Renal cortex interstitium (tissue), 15 donors: ENCODE measurements at places on chromosomes 5 and 9.

GRCh38 chr5:67774267-67774552 lies 441.3 kb upstream of the PIK3R1 start:
- no peak for DNase-seq

- DNase-seq: no peak
These were observed 87.6 kb downstream of the SEMA6A start for GRCh38 chr5:116487045-116487444.

DNA sequence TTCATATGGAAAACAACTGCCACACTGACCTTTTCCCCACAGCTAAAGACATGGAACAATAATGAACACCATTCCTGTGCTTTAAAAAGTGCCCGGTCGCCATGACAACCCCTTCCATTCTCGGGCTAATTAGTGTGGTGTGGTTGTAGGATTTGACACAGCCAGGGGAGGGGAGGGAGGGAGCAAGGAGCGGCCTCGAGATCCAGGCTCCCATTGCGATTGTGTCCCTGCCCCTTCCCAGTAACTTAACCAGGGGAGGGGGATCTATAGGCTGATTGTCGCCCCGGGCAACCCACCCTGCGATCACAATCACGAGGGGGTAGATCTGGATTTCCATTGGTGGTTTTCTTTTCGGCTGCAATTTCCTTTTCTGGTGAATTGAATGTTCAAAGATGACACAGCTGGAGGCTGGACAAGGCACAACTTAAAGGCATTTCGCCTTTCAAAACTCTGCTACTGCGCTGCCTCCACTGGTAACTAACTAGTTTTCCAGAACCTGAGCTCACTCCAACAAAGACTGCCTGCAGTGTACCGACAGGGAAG lies 96.7 kb upstream of the RETREG1 start:
- no peak for DNase-seq

- DNase-seq: no peak
These were observed 494 bp upstream of the DOCK2 start for GRCh38 chr5:169636477-169637084.

GRCh38 chr5:136631186-136631585 lies 265.8 kb upstream of the TRPC7 start:
- no peak for DNase-seq

DNA sequence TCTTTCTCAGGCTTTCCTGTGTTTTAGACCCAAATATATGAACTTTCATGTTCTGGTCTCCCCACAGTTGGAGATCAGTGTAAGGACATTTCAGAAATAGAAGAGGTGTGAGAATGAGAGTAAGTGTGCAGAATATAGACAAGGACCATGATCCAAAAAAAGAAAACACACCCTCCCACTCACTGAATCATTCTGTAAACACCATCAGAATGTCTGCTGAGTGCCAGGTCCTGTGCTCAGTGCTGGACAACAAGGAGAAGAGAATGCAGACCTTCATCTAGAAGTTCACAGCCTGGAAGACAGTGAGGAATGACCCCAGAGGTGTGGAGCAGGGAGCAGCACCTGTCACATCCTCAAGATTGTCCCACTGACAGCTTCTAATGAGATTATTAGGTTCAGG lies 19.1 kb upstream of the SH3RF2 start:
- DNase-seq: no peak

DNA sequence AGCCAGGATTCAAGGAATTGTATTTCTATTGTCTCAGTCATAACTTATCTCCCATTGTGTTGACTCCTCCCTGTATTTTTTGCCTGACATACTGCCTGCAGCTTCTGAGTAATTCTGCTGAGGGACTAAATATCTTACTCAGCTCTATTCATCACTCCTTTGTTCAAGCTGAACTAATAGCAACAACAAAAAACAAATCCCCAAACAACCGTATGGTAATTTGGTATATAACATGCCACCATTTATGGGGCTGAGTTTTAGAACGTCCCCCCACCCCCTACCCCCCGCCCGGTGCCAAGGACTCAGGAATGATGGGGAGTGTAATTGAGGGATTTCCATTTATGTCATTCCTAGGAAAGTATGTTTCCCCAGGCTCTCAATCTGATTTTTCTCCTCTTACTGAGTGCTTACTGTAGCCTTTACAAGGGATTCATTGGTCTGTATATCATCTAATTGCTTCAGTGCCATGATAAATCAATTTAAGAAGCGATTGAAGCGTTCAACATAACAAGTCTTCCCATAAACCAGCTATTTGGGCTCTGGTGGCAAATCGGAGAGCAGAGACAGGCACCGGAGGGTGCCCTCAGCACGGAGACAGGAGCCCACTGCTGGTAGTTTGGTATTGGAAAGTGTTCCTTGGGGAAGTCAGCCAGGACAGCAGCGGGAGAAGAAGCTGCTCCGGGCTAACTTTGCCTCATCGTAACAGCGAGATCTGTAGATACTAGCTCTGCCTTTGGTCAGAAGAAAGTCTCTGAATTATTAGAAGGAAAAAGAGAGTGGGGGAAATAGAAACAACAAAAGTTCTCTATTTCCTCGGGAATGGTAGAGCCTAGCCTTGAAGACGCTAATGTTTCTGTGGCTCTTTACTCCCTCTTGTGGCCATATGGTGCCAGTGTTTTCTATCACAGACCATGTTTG lies 40.7 kb upstream of the HSD17B4 start:
- peak; percentile 81 for DNase-seq

GRCh38 chr9:33124046-33124445 lies 43.1 kb downstream of the B4GALT1 start:
- no peak for DNase-seq

GRCh38 chr9:97987487-97987886 lies 4.3 kb downstream of the ANP32B start:
- no peak for DNase-seq

DNA sequence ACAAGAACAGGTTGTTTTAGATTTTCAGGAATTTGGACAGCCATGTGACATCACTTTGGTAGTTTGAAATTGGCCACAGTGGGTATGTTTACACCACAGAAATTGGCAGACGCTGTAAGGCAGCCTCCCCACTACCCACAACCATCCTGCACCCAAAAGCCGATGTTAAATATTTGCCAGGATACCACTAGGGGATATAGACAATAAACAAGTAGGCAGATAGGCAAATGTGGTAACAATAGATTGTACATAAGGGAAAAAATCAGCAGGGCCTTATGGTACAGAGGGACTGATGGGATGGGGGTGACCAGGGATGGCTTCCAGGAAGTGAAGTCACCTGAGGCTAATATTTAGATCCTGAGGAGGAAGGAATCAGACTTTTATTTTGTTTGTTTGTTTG lies 31.1 kb upstream of the DUSP1 start:
- no peak for DNase-seq

- DNase-seq: no peak
These were observed 57.6 kb downstream of the TMOD1 start for GRCh38 chr9:97559111-97559514.

- no peak for DNase-seq
These were observed 6.9 kb upstream of the UBAP1 start for GRCh38 chr9:34171753-34172535.

GRCh38 chr5:168273056-168273980 lies 18.1 kb upstream of the WWC1 start:
- DNase-seq: no peak

- no peak for DNase-seq
These were observed 14.2 kb downstream of the RIC1 start for GRCh38 chr9:5643005-5643624.

DNA sequence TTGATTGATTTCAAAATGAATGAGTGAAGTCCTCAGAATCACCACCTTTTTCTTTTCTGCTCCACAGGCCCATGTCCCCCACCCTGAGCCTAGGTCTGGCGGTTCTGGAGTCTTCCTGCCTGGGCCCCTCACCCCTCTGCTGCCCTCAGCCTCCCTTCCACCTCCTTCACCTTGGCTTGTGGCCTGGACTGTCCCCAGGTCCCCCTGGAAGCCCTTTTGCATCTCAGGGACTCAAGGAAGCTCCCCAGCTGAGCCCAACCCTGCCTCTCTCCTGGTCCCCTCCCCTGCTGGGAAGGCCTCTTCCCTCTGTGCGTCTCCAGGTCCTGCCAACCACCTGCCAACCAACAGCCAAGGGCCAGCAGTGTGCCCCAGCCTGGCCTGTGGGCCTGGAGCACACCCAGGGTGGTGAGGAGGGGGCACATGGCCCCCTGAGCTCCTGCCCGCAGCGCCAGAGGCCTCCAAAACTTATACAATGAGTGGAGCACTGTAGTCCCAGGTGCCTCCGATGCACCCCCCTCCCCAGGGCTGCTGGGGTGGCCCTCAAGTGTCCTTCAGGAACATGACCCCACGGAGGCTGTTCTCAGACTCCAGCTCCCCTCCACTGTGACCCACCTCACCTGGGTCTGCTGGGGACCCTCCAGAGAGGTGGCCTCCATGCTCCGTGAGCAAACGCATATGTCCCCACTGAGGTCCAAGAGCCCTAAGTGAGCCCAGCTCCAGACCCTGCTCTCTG lies 20.3 kb downstream of the GLT6D1 start:
- DNase-seq: no peak

GRCh38 chr5:417301-418161 lies 25.4 kb upstream of the EXOC3 start:
- DNase-seq: no peak

DNA sequence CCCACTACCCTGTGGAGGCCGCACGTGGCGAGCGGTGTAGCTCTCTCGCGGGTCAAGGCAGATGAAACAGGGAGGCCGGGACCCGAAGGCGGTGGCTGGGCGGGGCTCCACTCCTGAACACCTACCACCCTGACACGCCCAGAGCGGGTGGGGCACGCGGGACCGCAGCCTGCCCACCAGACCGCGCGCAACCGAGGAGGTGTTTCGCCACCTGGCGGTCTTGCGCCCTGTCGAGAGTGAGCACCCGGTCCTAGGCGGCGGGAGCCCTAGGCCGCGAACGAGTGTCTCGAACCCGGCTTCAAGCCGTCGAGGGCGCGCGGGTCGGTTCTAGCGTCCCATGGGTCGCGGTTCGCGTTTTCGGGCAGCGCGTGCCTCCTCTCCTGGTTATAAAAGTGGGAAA lies 2.2 kb upstream of the EXOSC3 start:
- no peak for DNase-seq

DNA sequence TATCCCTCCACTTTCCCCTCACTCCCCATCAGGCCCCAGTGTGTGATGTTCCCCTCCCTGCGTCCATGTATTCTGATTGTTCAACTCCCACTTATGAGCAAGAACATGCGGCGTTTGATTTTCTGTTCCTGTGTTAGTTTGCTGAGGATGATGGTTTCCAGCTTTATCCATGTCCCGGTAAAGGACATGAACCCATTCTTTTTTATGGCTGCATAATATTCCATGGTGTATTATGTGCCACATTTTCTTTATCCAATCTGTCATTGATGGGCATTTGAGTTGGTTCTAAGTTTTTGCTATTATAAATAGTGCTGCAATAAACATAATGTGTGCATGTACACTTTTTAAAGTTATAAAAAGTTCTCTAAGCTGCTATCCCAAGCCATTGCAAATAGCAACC lies 75.6 kb downstream of the ERBIN start:
- no peak for DNase-seq
